Activated effector memory CD4-positive, alpha-beta T cell treated with anti-CD3 and anti-CD28 coated beads, Interleukin-2, amount 50 U/mL, for 16 hours (primary cell): ENCODE measurements at places on chromosomes 1 and 21.
A peak's percentile ranks its signal among the peaks of the same experiment; 100 is the strongest.

- peak; percentile 50 for DNase-seq
Observed at GRCh38 chr1:117585086-117585485, 20.8 kb upstream of the TENT5C start.

- DNase-seq: no peak
Observed at GRCh38 chr1:56880774-56881173, 26.2 kb downstream of the C8A start.

DNA sequence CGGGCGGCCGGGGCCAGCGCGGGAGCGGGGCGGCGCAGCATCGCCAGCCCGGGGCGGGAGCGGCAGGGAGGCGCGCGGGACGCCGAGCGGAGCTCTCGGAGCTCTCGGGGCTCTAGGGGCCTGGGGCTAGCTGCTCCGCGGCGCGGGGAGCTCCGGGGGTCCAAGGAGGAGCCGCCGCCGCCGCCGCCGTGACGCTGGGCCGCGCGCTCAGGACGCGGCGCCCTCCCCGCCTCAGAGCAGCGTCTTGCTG, 147 bp downstream of the CLSTN1 start:
- no peak for DNase-seq

GRCh38 chr1:85465786-85466134, 801 bp upstream of the DDAH1 start:
- DNase-seq: no peak

DNA sequence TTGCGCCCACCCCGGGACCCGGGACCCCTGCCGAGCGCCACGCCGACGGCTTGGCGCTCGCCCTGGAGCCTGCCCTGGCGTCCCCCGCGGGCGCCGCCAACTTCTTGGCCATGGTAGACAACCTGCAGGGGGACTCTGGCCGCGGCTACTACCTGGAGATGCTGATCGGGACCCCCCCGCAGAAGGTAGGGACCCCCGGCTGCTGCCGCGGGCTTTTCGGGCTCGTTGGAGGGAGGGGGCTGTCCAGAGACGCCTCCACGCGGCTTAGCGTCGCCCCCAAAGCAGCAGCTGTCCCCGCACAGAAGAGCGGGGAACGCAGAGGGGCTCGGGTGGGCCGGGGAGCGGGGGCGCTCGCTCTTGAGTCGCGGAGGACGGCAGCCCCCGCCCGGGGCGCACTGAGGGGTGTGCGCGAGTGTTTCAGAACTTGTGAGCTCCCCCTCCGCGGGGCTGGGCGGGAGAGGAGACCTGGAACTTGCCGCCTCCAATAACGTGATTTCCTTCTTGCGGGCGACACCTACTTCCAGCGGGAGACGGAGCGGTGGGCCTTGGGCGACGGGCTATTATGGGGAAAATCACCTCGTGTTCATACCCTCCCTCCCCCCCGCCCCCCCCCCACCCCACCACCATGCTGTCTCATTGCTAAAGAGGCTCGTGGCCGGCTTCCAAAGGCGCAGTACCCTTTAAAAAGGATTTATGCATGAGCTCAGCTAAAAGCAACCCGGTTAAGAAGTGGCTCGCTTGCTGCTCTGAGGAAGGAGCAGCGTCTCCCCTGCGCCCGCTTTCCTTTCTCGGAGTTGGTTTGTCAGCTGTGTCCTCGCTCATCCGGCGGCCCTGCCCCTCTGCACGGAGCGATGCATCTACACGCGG, 664 bp downstream of the BACE2 start:
- no peak for DNase-seq

DNA sequence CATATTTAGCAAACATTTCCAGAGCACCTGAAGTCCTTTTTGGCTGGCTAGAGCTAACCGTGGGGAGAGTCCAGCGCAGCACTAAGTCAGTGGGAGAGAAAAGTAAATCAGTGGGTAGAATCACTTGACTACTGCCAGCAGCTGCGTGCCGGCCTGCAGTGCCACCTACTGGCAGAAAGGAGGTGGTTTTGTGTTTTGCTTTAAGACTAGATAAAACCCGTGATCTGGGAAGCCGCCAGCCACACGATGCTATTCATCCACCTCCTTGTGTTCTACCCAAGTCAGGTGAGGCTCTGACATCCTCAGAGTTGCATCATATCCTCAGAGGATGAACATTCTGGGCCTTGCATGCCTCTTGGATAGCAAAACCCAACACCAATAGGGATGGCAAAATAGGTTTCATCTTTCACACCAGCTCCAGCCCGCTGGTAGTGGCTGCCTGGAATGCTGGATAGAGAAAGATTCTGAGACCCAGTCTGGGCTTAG, 14.1 kb upstream of the HEYL start:
- DNase-seq: peak; percentile 90

DNA sequence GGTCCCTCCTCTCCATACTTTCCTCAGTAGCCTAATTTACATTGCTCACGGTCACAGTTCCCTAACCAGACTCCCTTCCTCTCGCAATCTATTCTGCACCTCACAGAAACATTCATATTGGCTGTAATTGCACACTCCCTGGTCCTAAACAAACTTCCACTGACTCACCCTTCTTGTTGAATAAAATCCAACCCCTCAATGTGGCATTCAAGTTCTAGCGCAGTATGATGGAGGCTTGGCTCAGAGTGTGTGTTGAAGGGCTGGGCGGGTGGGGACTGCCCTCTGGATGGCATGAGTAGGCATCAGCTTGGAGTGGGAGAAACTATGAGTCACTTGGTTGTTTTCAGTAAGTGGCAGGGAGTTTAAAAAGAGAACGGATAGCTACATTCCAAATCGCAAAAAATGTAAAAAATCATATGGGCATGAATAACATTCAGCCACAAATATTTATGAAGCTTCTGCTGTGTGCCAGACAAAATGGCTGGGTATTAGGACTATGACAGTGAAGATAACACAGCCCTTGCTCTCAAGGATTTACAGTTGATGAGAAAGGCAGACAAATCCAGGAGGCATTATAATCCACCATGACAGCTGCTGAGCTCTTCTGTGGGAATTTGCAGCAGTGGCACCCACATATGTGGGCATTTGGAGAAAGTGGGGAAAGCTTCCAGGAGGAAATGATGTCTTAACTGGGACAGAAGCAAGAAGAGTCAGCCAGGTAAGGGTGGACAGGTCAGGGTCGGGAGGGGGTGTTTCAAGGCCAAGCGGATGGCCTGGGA, 42.2 kb upstream of the LYST start:
- DNase-seq: no peak

GRCh38 chr1:93437976-93438605, 9.8 kb upstream of the FNBP1L start:
- DNase-seq: no peak

GRCh38 chr1:160436966-160437365, 36.6 kb downstream of the VANGL2 start:
- DNase-seq: no peak

DNA sequence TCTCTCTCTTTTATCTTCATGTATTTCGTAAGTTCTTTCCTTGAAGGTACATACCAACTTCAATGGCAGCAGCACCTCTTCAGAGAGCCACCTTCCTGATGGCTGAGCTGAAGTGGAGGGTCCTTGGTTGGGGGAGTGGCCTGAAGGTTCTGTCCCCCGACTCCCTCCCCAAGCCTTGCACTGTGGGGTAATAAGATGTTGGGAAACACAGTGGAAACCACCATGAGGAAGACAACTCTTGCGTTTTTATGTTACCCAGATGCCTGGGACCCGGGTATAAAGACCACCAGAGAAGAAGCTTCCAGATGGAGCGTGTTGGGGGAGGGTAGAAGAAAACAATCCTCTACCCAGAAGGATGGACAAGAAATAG, 794 bp downstream of the KRTAP12-3 start:
- no peak for DNase-seq

DNA sequence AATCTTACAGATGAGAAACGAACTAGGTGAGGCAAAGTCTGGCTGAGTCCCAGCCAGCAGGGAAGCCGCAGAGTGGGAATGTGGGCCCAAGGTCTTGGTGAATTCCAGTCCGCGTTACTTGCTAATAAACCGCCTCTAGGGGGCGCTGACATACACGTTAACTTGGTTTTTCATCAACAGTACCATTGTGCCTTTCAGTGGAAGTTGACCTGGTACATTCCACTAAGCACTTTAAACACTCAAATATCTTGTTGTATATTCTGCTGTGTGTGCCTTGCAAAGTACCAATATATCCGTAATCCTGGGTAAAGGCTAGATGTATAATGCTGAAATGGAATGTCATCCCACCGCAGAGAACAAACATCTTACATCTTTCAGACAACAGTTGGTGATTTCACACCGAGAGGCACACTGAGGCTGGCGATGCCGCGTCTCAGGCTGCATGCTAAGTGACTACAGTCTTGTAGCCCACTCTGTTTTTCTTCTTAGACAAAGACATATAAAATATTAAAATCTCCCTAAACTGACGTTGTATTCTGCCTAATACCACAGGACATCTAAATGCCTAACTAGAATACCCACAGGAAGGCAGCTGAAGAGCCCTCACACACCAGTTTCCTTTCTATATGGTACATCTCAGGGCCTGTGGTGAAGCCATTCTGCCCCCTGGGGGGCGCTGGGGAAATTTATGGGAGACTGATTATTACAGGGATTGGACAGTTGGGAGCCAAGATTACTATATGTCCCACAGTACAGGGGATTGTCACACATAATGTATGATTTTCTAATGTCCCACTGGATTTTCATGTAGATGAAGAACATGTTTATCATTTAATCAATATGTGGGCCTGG, 49.2 kb upstream of the C1orf198 start:
- peak; percentile 87 for DNase-seq

GRCh38 chr1:8107897-8108296, 81.8 kb upstream of the ERRFI1 start:
- DNase-seq: no peak

- no peak for DNase-seq
Observed at GRCh38 chr1:24972221-24972914, 42.3 kb upstream of the RUNX3 start.

DNA sequence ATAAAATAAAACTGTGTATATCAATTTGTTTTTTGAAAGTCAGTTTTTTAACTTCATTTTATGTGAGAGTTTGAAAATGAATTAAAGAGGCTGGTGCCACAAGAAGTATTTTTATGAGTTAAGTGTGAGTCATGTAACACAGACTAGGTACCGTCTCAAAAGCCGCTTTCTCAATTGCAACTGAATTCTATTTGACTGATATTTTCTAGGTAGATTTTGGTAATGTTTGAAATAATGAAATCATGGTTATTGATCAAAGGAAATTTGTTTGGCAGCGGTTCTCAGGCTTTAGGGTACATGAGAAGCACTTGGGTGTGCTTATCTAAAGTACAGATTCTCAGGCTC, 4.6 kb downstream of the SNX27 start:
- DNase-seq: no peak

GRCh38 chr1:30761381-30762151, 4.0 kb upstream of the LAPTM5 start:
- DNase-seq: no peak

GRCh38 chr1:40806731-40807695, 23.4 kb downstream of the KCNQ4 start:
- no peak for DNase-seq

GRCh38 chr1:119101563-119101962, 38.9 kb downstream of the WARS2 start:
- no peak for DNase-seq
